ENCODE measurements at places on chromosomes 5 and 9. TPM values are rescaled to one million over a fixed set of nuclear protein-coding genes. Genes with fewer than 3 reads are reported as not detected.
A peak's percentile ranks its signal among the peaks of the same experiment; 100 is the strongest.

The TAF9 gene
- 49.5 TPM for total RNA-seq

The C1QTNF3 gene
- 1.5 TPM for total RNA-seq

The SLC25A2 gene
- not detected for total RNA-seq

The SPATA31A3 gene
- total RNA-seq = not detected

The HABP4 gene
- total RNA-seq = 20.9 TPM

The SEMA5A gene
- total RNA-seq = 22.8 TPM

The SHC3 gene
- total RNA-seq = 4.3 TPM

The SLCO6A1 gene
- total RNA-seq = not detected

The MTX3 gene
- total RNA-seq = 14.4 TPM

The ANKDD1B gene
- 0.46 TPM for total RNA-seq

The PCDHB2 gene
- 3.4 TPM for total RNA-seq

DNA sequence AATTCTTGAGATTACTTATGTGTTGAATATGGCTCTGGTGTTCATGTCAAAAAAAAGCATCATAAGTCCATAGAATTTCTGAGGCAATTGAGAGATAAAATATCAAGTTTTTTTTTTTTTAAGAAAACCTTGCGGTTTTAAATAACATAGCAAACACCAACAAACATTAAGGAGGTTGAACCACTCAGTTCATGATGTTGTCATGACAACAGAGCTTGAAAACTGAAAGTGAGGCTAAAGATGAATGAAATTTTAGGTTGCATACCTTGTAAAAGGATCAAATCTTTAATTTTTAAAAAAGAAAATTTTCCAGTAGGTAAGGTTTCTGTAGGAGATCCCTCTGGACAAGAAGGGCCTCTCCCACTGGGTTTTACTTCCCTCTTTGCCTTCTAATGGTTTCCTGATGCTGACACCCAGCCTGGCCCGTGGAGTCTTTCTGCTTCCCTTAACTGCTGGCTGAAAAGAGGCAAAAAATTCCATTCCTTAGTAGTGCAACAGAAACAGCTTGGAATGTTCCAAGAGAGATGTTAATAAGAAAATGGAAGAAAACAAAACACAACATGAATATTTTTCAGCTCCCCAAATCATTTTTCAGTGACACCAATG is 60.0 kb upstream of the FER start:
- no peak for DNase-seq

DNA sequence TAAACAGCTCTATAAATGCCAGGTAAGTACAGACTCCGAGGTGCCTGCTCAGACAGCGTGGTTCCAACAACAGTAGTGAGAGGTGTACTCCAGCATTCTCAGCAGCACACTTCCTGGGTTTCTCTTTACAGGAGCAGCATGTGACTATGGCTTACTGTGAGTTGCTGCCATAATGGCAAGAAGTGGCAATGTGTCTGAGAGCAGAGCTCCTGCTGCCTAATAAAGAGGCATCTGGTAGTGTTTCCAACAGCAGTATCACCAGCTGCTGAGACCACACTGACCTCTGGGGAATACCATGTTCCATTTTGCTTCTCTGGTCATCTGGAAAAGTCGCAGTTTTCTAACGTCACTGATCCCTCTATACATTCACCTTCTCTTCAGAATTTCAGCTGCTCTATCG is 398.2 kb downstream of the SLCO4C1 start:
- DNase-seq = no peak

DNA sequence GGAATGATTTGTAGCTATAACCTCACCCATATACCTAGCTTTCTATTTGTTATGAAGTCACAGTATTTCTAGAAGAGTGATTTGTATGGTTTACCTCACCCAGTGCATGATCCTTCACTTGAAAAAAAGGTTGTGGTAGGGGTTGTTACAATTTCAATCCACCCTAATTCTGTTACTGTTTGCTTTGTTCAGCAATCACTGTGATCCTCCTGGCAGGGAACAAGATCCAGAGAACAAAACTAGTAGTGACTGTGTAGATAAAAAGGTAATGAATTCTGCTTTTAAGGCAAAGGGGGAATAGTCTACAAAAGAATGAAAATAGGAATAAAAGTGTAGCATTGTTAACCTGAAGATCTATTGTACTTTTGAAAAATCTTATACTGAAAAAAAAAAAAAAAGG is 191.3 kb upstream of the SH3GL2 start:
- DNase-seq = no peak

DNA sequence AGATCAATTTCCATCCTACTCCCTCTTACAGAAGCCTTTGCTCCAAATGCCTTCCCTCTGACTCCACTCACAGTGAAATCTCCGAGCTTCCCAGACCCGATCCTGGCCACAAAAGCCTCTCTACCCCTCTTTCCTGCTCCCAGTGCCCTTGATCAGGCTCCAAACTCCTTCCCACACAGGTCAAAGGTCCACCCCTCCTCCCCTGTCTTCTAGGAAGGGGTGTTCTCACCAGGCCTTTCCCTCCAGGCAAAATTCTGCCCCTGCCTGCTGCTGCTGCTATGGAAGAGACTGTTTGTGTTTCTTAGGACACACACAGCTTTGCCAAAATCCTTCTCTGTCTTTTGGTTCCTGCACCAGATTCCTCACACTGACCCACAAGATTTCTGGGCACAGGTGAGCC is 85.8 kb upstream of the ALDH1A1 start:
- DNase-seq = no peak

- peak; percentile 49 for DNase-seq
Observed at GRCh38 chr5:171907725-171908343, 98.6 kb downstream of the FBXW11 start.

- DNase-seq = no peak
Observed at GRCh38 chr5:16894236-16895057, 41.6 kb downstream of the MYO10 start.

- no peak for DNase-seq
Observed at GRCh38 chr9:116288658-116289057, 135.1 kb downstream of the PAPPA start.

DNA sequence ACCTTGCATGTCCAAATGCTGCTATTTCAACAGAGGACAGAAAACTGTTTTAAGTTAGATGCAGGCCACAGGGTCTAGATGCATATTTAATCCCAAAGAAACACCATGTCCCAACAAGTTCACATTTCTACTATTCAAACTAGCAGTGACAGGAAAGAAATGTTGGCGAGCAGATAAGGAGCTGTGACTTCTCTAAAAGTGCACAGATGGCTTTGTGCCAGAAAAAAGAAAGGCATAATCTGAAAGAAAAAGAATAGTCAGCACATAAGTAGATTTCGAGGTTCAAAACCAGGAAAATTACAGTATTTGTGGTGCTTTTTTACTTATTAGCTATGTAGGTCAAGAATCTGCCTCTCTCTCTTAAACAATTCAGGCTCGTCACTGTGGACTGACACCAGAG is 178.3 kb downstream of the DNAH5 start:
- DNase-seq = no peak

- no peak for DNase-seq
Observed at GRCh38 chr9:90916147-90916734, 114.6 kb downstream of the SYK start.

DNA sequence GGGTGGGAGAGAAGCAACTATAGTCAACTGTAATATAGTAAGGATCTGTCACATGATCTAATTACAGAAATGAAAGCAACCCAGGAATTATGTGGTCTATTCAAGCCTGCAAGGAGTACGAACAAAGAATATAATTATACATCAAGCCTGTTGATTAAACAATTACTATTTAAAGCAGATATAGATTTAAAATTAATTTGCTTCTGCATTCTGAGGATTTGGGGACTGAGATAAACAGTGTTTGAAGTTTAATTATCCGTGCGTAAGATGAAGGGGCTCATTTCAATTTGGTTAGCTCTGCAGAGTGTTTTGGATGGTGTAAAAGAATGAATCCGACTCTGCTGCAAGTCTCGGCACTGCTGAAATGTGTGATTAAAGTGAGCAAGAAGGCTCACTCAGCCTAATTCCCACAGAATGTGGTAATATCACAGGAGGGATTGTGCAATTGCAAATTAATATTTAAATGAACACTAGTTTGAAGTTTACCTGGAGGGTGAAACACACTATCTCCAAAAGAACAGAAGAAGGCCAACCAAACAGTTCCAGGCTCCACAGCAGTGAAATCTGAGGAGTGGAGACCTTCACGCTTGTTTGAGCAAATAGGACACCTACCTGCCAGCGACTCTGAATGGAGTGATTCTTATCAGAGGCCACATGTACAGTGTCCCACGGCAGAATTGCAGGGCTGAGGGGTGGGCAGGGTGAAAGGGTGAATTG is 420.6 kb upstream of the SLC30A5 start:
- no peak for DNase-seq

DNA sequence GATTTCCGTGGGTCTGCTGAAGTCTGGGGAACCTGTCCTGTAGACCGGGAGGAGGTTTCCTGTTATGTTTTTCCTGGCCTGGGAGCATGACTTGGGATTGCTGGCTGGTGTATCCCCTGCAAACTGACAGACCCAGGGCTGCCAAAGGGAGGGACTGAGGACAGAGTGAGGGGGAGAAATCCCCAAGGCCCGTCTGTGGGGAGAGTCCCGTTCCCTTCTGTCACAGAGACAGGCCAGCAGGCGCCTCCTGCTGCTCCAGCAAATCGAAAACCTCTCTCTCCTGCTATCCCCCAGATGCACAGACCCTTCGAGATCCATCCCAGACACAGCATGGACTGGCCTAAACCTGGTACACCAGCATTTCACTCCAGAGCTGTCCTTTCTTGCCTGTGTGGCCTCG is 56.2 kb upstream of the ALDH1B1 start:
- no peak for DNase-seq

- DNase-seq = peak; percentile 59
Observed at GRCh38 chr5:146541958-146542849, 26.2 kb upstream of the GPR151 start.

- no peak for DNase-seq
Observed at GRCh38 chr5:37197340-37198050, 51.7 kb downstream of the CPLANE1 start.

GRCh38 chr5:141949511-141949910 is 8.5 kb downstream of the PCDH12 start:
- DNase-seq = no peak

DNA sequence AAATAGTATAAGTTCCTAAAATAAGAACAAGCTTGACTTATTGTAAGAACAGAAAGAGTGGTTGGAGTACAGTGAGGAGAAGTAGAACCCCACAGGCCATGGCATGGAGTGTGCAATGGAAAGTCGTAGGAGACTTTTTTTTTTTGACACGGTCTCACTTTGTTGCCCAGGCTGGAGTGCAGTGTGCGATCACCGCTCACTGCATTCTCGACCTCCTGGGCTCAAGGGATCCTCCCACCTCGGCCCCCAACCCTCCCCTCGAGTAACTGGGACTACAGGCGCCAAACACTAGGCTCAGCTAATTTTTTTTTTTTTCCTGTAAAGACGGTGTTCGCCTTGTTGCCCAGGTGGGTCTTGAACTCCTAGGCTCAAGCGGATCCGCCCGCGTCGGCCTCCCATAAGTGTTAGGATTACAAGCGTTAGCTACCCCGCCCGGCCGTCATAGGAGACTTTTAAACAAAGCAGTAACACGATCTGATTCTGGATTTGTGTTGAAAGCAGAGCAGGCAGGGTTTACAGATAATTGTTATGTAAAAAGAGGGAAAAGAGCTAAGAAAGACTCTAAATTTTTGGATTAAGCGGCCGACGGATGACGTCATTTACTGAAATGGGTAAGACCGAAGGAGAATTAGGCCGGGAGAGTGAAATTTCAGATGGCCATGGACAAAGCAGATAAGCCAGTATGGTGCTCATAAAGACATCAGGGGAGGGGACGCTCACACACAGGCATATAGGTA is 752 bp downstream of the TSTD2 start:
- DNase-seq = peak; percentile 64

GRCh38 chr5:34791761-34792244 is 47.2 kb upstream of the TTC23L start:
- peak; percentile 10 for DNase-seq

DNA sequence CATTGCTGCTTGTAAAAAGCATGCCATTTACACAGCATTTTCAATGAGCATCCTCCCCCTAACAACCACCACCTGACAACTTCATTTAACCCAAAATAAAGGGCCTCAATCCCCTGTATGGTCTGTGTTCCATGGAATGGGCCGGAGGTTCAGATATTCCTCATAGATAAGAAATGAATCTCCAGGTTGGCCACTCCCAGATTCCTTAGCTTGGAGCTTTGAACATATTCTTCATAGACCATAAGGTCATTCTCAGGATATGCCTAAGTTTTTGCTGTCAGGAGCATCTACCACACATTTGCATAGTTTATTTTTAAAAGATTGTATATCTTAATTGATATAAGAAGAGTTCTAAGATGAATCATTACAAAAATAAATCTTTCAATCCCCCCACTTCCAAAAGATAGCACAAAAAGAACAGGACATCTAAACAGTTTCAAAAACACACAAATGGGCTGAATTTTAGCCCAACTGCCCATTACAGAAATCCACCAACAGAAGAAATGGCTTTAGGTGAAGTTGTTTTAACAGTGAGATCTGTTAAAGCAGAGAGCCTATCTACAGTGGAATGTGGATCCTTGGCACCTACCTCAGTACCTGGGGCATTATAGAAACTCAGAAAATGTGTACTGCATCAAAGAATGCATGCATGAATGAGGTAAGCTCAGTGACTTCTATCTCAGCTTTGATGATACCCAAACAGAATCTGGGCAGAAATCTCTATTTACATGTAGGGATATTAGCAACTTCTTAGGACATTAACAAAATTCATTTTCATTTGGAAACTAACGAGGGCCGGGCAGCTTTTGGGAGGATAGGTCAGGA is 179.8 kb downstream of the SEC61B start:
- no peak for DNase-seq
